ENCODE measurements at places on chromosomes 4 and X. TPM values are rescaled to one million over a fixed set of nuclear protein-coding genes. Genes with fewer than 3 reads are reported as not detected.

GRCh38 chr4:28557755-28558154, 1697.1 kb downstream of the STIM2 start:
- no peak for DNase-seq

DNA sequence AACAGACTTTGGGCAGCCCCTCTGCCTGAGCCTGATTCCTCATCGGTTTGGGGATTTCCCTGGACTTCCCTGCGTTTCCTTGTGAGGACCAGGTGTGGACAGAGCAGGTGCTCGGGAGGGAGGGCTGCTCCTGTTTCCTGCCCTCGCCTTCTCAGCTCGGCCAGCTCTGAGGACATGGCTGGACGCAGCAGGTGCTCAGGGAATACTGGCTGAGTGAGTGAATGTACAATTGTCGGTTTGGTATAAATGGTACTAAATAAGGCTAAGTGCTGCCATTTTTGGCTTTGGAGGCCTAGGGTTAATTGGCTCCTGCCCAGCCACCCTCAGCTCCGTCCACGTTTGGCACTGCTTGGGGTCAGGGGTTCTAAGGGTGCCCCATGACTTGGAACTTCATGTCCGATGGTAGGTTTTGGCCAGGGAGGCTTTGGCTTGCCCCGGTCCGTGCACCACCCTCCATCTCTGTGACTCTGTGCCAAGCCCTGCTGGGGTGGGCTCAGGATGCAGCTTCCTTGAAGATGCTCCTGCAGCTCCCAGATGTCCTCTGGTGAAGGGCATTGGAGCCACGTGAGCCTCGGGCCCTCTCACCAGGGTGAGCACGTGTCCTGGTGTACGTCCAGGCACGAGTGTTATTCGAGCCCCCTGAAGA, 45.0 kb upstream of the NKX1-1 start:
- no peak for DNase-seq

- DNase-seq, result no peak
Observed at GRCh38 chr4:68463796-68464195, 16.5 kb downstream of the TMPRSS11E start.

Gene INTS6L
- total RNA-seq, result 3.2 TPM

Gene HSD17B13
- total RNA-seq, result 0.22 TPM

Gene LCORL
- total RNA-seq, result 8.7 TPM

Gene ADGRG2
- 0.62 TPM for total RNA-seq

- DNase-seq, result no peak
Observed at GRCh38 chrX:22392133-22392948, 119.6 kb downstream of the CBLL2 start.

Gene AIFM1
- 132 TPM for total RNA-seq

Gene ODAPH
- not detected for total RNA-seq

Gene UGT2B11
- total RNA-seq, result not detected

- no peak for DNase-seq
Observed at GRCh38 chrX:13250826-13251580, 68.8 kb downstream of the ATXN3L start.

GRCh38 chr4:168509786-168510185, 12.9 kb downstream of the PALLD start:
- DNase-seq, result no peak

DNA sequence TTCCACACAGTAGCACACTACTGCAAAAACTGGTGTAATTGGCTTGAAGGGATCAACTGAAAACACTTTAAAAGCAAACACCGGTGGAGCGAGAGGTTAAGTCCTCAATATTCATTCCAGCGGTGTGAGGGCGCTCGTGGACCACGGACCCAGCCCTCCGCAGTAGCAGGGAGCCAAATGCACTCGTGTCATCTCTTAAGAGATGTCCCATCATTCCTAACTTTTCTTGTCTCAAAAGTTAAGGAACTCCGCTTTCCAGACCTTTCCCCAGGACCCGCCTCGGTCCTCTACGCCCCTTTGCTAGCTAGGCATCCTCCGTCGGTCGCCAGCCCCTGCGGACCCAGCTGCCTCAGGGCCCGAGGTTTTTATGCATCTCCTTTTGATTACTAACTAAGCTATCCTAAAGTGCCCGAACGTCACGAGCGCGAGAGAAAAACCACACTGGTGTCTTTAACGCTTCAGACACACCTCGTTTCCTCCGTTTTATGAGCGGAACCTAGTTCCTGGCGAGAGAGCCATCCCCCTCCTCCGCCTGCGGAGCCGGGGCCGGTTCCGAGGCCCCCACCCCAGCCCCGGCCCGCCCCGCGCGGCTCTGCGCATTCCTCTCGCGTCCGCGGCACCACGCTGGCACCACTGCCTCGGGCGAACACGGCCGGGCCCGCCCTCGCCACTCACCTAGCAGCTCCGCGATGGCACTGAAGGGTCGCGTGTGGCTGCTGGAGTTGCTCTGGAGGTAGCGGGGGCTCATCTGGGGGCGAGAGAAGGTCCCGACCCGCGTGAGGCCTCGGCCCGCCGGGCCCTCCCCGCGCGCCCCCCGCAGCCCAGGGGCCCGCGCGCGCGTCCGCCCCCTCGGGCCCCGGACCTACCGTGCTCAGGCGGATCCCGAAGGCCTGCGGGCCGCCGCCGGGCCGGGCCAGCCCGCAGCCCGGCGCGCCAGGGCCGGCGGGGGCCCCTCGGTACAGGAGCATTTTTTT, 723 bp downstream of the MORC4 start:
- DNase-seq, result no peak

Gene STK26
- 1.1 TPM for total RNA-seq

GRCh38 chr4:28469387-28469786, 1608.7 kb downstream of the STIM2 start:
- DNase-seq, result no peak

Gene CLDN22
- total RNA-seq, result not detected

Gene S100P
- total RNA-seq, result not detected

GRCh38 chr4:128255906-128256305, 31.7 kb downstream of the PGRMC2 start:
- DNase-seq, result no peak

Gene ADGRG4
- not detected for total RNA-seq

Gene MAGEE1
- total RNA-seq, result 2.2 TPM

GRCh38 chrX:119235051-119235511, 1.0 kb upstream of the PGRMC1 start:
- DNase-seq, result no peak

Gene SSX2B
- not detected for total RNA-seq

Gene RHOH
- 0.54 TPM for total RNA-seq

Gene EGF
- 13.1 TPM for total RNA-seq

- no peak for DNase-seq
Observed at GRCh38 chr4:159398236-159398638, 295.4 kb downstream of the RAPGEF2 start.

GRCh38 chrX:96705905-96706304, 21.3 kb downstream of the DIAPH2 start:
- DNase-seq, result no peak

DNA sequence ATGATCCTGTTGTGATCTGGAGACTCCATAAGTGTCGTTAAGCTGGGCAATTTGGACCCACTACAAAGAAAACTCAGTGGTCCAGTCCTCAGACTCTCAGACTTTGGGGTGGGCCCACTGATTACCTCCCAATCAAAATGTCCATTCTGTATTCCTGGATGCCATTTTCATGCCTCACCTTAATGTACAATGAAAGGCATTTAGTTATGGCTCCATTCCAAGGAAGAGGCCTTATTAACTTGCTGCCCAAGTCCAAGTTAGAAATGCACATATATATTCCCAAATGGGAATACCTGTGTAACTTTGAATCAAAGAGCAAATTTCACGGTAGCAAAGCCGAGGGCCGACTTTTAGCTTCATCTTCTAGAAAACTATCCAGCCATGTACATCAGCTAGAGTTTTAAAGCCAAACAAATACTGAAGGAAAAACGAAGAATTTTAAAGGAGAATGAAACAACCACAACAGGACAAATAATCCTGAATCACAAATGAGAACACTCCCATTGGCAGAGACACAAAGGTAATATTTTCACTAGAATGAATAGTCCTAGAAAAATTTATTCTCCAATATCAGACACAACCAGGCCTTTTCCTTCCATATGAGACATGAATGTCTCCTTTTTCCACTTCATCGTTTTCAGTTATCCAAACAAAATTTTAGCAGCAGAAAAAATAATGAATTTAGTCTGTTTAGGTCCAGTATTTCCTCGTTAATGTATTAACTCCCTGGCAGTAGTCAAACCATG, 63.7 kb upstream of the HHIP start:
- no peak for DNase-seq

- DNase-seq, result no peak
Observed at GRCh38 chr4:37892641-37893040, 1.8 kb downstream of the TBC1D1 start.

Gene FAM47A
- not detected for total RNA-seq

GRCh38 chrX:51336584-51336983, 4.0 kb downstream of the NUDT10 start:
- DNase-seq, result no peak

DNA sequence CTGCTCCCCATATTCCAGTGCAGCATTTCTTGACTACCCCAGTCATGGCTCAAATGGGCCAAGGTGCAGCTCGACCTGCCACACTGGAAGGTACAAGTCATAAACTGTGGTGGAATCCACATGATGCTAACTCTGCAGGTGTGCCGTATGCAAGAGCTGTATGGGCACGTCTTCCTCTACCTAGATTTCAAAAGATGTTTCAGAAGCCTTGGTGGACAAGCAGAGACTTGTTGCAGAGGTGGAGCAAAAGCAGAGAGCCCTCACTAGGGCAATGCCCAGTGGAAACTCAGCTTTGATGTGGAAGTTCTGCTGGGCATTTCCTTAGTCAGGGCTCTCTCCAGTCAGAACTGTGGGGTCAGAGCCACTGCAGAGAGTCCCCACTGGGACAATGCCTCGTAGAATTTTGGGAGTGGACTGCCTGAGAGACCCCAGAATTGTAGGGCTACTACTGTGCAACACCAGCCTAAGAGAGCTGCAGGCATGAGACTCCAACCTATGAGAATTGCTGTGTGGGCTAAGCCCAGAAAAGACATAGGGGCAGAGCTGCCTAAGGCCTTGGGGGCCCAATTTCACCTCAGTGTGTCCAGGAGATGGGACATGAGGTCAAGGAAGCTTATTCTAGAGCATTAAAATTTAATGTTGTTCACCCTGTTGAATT, 65.7 kb downstream of the BEX3 start:
- DNase-seq, result no peak

All from Right ventricle myocardium inferior (tissue), 1 donor.